CD4-positive, alpha-beta memory T cell (primary cell): ENCODE measurements at places on chromosomes 4 and X. TPM values are rescaled to one million over a fixed set of nuclear protein-coding genes. Genes with fewer than 3 reads are reported as not detected.

Gene VSIG4
- total RNA-seq: 0.61 TPM

Gene UGT8
- total RNA-seq: 0.17 TPM

Gene MAGEA12
- total RNA-seq: not detected

Gene GABRA4
- not detected for total RNA-seq

Gene IL15
- total RNA-seq: 4.7 TPM

Gene TEX11
- not detected for total RNA-seq

Gene CD40LG
- total RNA-seq: 75.0 TPM

Gene KLB
- total RNA-seq: not detected

Gene HTN3
- total RNA-seq: not detected

Gene SMAD1
- total RNA-seq: 0.73 TPM

Gene SPANXN3
- not detected for total RNA-seq

Gene CXCL6
- total RNA-seq: not detected

Gene AWAT2
- not detected for total RNA-seq

Gene HTN1
- not detected for total RNA-seq

Gene TBC1D8B
- 2.9 TPM for total RNA-seq
